GDM1 (cell line): ENCODE measurements at places on chromosomes 5 and 9.

DNA sequence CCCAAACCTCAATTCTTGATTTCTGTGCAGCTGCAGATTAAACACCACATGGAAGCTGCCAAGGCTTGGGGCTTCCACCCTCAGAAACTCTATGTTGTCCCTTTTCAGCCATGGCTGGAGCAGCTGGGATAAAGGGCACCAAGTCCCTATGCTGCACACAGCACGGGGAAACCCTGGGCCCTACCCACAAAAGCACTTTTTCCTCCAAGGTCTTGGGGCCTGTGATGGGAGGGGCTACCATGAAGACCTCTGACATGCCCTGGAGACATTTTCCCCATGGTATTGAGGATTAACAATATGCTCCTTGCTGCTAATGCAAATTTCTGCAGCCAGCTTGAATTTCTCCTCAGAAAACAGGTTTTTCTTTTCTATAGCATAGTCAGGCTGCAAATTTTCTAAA is 41.8 kb upstream of the CDH9 start:
- DNase-seq = no peak

DNA sequence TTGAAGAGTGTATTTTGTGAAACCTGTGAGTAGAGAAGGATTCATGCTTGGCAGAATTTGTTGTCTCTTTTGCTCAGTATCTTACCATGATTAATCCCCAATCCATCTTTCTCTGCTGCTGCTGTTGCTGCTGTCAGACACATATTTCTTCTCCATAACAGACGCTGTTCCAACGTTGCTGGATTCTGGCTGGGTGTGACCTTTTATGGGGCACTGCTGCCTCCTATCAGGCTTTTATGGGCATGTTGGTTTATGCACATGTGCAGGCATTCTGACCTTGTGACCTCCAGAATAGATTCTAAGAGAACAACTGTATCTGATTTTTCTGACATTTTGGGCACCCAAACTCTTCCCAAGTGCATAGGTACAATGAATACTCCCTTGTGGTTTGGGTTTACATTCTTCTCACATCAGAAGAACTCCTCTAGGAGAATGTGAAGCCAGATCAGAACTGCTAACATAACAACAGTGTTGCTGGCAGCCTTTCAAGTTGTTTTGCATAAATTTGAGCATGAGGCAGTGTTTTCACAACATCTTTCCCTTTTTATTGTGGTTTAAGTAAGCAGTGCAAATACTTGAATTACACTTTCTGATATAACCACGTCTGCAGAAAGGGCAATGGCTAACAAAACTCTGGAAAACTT is 9.2 kb upstream of the ISL1 start:
- no peak for DNase-seq

- DNase-seq = no peak
Observed at GRCh38 chr5:61082516-61083280, 79.6 kb downstream of the SMIM15 start.

DNA sequence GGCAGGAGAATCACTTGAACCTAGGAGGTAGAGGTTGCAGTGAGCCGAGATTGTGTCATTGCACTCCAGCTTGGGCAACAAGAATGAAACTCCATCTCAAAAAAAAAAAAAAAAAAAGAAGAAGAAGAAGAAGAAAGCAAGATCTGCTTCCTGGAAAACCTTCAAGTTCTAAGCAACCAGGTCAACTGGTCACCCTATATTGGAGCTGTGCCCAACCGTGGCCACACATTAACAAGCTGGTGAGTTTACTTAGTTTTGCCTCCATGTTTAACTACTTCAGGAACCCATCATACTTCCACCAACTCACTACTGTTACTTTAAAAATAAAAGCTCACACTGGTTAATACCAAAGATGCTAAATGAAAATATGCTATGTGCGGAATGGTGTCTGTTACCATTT is 12.3 kb upstream of the SKP1 start:
- DNase-seq = no peak
